Activated effector memory CD4-positive, alpha-beta T cell treated with anti-CD3 and anti-CD28 coated beads, Interleukin-2, amount 50 U/mL, for 16 hours (primary cell): ENCODE measurements at places on chromosomes 5 and 9.

- DNase-seq = no peak
Measured at GRCh38 chr9:6946583-6947166, 188.9 kb downstream of the KDM4C start.

DNA sequence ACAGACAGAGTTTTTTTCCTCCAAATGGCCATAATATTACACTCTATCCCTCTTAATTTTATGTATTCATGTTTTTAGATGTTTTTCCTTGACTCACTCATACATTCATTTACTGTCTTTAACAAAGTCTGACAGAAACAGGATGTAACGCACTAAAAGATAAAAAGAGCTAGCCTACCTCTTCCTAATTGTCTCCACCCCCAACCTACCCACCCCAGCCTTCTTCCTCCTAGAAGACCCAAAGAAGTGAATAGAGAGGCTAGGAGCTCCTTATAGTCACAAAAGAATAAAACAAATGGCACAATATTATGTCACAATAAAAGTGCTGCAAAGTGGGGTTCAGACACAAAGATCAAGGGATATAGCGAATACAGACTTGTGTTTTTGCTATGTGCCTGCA, 719 bp downstream of the NOL8 start:
- no peak for DNase-seq

DNA sequence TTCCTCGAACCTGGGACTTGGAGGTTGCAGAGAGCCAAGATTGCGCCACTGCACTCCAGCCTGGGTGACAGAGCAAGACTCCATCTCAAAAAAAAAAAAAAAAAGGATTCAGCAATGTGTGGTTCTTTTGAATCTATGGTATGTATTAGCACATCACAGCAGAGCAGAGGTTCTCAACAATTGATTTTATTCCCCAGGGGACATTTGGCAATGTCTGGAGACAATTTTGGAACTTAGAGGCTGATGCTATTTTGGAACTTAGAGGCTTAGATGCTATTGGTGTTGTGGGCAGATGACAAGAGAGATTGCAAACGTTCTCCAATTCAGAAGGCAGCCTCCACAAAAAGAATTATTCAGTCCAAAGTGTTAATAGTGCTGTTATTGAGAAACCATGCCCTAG, 115.2 kb downstream of the TMC1 start:
- no peak for DNase-seq

- DNase-seq = no peak
Measured at GRCh38 chr5:9015937-9016270, 530.0 kb downstream of the SEMA5A start.

DNA sequence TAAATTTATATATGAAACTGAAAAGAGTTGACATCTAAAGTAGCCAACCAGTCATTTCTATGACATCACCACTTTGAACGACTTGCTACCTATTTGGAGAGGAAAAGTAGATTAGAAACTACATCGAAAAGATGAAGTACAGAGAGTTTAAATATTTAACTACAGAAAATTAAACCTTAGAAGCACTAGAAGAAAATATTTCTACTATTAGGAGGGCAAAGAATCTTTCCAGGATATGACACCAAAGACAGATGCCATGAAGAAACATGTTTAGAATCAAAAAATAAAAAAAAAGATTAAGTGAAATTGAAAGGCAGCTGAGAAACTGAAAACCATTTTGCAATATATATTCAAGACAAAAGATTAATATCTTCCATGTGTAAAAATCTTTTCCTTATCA, 144.7 kb downstream of the COL23A1 start:
- DNase-seq = no peak

DNA sequence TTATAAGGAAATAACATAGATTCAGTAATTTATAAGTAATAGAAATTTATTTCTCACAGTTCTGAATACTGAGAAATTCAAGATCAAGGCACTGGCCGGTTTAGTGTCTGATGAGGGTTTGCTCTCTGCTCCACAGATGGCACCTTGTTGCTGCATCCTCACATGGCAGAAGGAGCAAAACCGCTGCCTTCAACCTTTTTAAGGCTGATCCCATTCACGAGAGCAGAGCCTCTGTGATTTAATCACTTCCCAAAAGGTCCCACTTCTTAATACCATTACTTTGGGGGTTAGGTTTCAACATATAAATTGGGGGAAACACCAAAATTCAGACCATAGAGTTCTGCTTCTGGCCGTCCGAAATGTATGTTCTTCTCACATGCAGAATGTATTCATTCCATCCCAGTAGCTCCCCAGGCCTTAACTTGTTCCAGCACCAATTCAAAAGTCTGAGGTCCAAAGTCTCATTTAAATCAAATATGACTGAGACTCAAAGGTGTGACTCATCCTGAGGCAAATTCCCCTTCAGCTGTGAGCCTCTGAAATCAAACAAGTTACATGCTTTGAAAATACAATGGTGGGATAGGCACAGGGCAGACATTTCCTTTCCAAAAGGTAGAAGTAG, 30.6 kb downstream of the BAAT start:
- no peak for DNase-seq

DNA sequence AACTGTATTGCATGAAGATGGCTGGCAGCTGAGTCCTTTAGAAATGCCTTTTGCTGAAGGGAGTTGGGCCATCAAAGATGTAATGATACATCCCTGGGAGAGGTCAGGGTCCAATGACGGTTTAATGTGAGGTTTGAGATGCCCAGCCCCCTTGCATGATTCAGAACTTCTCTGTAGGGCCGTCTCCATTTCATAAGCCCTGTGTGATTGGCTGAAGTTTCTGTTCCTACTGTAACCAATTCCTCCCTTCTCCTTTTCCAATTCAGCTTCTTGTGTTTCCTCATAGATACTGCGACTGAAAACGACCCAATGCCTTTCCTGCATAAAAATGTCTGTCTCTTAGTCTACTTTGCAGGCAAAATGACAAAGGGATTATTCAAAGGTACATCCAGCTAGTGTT, 47.9 kb upstream of the ST8SIA4 start:
- DNase-seq = no peak

GRCh38 chr9:111961009-111961408, 64.4 kb downstream of the UGCG start:
- no peak for DNase-seq

DNA sequence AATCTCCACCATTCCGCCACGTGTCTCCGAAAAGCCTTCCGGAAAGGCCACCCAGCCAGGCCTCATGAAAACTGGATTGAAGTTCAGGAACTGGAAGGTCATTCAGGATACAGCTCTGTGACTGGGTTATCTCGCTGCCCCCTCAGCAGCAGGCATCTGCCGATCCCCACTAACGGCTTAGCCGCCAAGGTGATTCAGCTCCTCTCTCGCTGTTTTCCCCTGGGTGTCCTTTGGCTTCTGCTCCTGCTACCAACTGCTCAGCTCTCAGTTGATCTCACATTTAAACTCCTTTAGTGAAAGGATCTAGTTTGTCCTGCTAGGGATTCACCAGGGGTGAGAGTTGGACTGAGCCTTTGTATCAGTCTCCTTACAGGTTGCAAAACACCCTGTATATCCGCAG, 2.2 kb upstream of the GDNF start:
- DNase-seq = no peak

- no peak for DNase-seq
Measured at GRCh38 chr9:133978226-133978898, 13.8 kb downstream of the VAV2 start.

- no peak for DNase-seq
Measured at GRCh38 chr9:133161547-133161950, 2.2 kb downstream of the GBGT1 start.

- no peak for DNase-seq
Measured at GRCh38 chr5:158786390-158786789, 313.3 kb downstream of the EBF1 start.

- no peak for DNase-seq
Measured at GRCh38 chr5:106019261-106019660, 1651.5 kb downstream of the EFNA5 start.

DNA sequence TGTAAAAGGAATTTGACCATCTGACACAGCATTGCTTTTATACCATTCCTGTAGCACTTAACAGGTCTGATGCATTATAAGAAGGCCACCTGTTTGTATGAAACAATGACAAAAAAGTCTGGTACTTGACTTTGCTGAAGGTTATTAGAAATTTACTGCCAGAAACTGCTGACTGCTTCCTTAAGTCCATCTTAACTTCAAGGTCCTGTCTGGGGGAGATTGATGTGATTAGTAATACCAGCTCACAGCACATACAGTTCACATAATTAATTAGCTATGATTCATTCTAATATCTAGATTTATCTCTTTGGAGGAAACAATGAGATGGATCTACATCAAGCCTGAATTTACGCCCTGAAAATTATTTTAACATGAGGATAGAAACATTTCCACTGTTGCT, 49.6 kb upstream of the TEK start:
- no peak for DNase-seq

- peak; percentile 74 for DNase-seq
Measured at GRCh38 chr9:33510262-33511183, 13.5 kb upstream of the ANKRD18B start.

DNA sequence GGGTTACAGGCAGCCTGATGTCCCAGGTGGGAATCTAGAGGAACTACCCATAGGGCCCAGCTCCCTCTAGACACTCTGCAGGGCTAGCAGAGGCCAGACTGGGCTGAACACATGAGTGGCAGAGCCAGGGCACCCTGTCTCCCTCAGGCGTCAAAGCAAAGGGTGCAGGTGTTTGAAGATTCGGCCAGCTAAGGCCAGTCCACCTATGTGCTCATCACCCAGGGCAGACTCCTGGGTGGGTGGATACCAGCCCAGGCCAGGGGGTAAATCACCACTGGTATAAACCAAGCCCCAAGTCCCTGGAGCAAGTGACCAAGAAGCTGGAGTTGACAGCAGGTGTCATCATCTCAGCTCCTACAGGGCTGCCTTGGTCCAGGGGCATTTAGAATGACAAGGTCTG, 3.4 kb downstream of the CCDC180 start:
- DNase-seq = peak; percentile 53
